Stimulated activated CD4-positive, alpha-beta T cell treated with anti-CD3 and anti-CD28 coated beads, Interleukin-1b, Interleukin-23, amount 100 ng/mL, for 1 hour (primary cell): ENCODE measurements at places on chromosomes 7 and 10.

- DNase-seq, result no peak
These were observed 92.9 kb upstream of the SH2B2 start for GRCh38 chr7:102193806-102194205.

DNA sequence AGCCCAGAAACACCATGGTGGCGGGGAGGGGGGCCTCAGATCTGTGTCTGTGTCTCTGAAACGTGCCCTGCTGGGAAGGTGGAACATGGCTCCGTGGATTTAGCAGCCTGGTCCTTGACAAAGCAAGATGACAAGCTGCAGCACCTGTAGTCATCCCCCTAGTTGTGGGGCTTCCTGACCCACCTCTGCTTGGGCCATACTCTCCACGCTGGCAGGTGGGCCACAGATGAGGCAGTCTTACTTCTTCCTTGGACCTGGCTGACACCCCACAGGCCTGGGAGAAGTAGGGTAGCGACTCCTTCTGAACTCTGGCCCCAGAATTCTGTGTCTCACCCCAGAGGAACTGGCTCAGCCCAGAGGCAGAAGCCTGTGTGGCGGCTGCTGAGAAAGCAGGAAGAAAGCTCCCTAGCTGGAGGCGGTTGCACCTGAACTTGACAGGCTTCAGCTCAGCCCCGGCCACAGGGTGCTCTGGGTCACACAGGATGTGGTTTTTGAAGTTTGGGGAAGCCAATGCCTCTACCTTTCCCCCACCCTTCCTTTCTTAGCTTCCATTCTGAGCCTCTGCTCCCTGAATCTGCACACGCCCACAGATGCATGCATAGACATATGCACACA is 113.9 kb downstream of the ABLIM1 start:
- peak; percentile 37 for DNase-seq

DNA sequence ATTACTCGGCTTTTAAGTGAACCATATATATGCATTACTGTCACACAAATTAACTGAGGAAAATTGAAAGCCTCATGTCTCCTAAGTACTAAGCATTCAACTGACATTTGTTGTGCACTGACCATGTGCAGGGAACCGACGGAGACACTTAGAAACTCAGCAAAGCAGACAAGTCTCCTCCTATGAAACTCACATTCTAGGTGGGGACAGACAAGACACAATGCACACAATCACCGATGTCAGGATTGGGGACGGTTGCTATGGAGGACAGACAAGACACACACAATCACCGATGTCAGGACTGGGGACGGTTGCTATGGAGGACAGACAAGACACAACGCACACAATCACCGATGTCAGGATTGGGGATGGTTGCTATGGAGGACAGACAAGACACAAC is 134.0 kb downstream of the PTPRN2 start:
- DNase-seq, result no peak

DNA sequence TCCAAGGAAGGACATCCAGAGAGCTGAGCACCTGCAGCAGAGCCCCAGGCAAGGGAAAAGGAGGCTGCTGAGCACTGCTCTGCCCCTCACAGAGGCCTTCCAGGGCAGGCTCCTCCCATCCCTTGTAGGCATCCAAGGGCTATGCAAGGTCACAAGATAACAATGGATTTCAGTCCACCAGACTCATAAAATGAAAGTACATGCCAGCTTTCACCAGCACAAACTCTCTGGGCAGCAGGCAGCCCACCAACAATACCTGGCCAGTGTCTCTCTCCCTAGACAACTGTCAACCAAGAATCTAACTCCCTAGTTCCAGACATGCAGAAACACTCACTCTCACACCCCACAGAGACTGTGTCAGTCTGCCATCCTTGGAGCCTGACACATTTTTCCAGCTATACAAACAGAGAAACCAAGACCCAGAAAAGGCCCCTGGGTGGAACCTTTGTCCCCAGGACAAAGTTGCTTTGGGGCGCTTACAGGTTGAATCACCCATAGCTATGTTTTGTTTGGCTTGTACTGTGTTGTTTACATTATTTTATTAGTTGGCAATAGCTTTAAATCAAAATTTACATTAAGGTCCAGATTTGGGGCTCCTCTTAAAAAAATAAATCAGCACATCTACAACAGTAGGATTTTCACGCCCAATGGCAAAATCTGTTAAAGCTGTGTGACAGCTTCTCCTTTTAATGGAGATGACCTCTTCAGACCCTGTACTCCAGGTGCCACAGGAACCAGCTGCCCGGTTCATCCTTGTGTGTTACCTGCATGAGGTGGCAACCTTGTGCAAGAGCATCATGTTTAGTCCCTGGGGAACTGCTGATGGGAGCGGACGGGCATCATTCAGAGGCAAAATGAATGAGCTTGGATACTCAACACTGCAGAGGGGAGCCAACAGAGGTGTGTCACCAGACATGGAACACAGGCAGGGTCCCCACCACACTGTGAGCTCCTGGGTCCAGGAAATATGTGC is 5.2 kb downstream of the GRID1 start:
- no peak for DNase-seq

DNA sequence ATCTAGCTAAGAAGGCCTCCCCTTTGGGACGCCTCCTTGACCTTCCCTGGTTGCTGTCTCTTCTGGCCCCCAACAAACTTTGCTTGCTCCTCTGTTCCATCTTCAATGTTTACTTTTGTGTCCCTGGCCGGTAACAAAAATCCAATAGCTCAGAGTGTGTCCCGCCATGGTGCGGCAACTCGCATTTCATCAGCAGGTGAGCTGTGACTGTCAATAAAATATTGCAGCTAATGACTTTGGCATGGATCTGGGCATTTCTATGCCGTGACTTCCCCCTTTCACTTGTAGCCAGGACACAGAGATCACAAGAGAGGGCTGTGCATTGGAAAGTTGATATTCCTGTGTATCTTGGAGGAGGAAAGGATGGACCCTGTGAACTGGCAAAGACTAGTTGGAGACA is 317.6 kb downstream of the RPS24 start:
- DNase-seq, result no peak

- DNase-seq, result no peak
These were observed 194.3 kb downstream of the PTEN start for GRCh38 chr10:88057720-88058119.

DNA sequence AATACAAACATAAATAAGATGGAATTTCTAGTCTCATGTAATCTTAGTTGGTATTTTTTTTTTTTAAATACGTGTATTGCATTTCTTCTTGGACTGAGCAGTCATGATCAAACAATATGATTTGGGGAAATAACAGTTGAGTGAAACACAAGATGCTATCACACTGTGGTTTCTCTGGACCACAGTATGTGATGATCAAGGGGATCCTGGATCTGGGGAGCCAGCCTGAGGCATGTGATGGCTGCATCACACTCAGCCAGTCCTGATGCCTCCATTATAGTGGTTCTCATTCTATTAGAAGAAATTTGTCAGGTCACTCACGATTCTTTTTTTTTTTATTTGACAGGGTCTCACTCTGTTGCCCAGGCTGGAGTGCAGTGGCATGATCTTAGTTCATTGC is 495.9 kb upstream of the POT1 start:
- no peak for DNase-seq

GRCh38 chr10:78492424-78492823 is 458.8 kb downstream of the RPS24 start:
- no peak for DNase-seq

GRCh38 chr10:97762056-97762455 is 9.7 kb downstream of the SFRP5 start:
- DNase-seq, result no peak

- no peak for DNase-seq
These were observed 65.8 kb upstream of the CAMK2B start for GRCh38 chr7:44391171-44391570.

DNA sequence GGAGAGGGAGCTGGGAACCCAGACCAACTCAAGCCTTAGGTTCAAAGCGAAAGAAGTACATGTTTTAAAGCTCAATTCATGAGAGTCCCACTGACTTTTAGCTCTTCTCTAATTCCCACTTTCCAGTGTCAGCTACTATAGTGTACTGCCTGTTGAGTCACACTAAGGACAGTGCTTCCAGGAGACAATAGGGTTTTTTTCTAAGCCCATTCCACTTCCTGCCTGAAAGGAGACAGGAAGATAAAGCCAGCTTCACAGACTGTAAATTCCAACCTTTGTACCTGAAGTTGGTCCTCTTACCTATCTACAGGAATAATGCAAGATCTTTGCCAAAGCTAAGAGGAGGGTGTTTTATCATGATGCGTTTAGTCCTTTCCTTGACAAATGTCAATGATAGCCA is 4.4 kb downstream of the MSRB2 start:
- no peak for DNase-seq

DNA sequence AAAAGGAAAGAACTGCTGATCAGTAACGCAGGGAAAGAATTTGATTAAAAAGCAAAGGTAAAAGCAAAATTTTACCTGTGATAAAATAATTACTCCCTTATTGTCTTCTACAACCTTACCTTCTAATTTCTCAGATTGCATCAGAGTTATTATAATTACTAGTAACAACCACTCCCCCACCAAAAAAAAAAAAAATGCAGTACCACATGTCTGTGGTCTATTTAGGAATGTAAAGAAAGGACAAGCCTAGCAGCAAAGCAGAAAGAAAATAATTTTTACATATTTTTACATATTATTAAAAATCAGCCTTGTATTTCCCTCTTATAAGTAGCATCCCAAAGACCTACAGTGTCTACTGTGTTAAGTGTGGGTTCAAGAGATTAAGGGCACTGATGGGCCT is 430.4 kb downstream of the TFEC start:
- DNase-seq, result no peak
